Left lung (tissue), 14 donors: ENCODE measurements at places on chromosomes 4 and X. TPM values are rescaled to one million over a fixed set of nuclear protein-coding genes. Genes with fewer than 3 reads are reported as not detected.

Gene AMBN
- polyA plus RNA-seq, result not detected

- DNase-seq, result no peak
Measured at GRCh38 chr4:151928112-151928511, 167.3 kb upstream of the GATB start.

DNA sequence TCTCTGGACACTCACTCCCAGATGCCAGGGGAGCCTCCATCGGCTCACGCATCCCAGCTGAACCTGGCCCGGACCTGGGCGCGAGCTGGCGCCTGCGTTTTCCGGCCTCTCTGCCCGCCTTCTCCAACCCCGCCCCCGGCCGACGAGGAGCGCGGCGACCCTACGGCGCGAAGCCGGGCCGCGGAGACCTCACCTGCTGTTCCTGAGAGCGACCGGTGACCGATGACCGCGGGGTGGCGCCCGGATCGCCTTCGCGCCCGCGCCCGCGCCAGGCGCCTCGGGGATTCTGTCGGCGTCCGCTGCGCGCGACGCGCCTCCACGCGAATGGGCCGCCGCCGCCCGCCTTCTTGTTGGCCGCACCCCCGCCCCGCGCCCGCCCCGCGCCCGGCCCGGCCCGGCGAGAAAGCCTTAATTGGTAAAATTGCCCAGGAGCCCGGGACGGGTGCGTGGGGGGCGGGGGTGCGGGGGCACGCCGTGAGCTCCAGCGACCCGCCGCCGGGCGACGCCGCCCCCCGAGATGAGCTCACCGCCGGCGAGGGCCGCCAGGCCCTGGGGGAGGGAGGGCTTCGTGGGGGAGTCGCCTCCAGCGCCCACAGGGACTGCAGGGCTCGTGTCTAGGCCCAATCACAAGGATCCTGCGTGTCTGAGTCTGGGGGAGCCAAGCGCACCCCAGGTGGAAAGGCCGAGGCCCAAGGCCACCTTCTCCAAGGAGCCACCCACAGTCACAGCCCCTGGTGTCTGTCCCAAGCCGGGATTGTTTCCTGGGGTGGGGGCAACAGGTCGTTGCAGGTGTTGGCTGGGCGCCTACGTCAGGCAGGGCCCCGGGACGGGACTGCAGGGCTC, at the start of gene FLNA:
TSS of gene FLNA (minus strand) at position 322 of the 843 bp plus-strand sequence. CDS start 3,389 bp downstream, outside the sequence.
- no peak for DNase-seq

Gene AVPR2
- polyA plus RNA-seq, result 0.81 TPM

DNA sequence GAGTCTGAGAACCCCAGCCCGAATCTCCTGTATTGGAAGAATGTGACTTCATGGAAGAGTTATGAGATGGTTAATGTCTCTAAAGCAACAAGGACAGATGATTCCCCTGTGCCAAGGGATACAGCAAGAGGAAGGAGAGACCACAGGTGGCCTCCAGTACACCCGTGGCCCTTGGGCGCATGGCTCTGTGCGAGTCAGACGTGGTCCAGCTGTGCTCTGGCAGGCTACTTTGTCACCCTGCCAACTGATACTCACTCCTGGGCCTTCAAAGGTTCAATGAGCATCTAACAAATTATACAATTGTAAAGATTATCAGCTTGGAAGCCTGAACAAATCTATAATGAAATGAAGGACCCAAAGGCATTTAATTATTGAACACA, 71.7 kb downstream of the NYX start:
- DNase-seq, result no peak

DNA sequence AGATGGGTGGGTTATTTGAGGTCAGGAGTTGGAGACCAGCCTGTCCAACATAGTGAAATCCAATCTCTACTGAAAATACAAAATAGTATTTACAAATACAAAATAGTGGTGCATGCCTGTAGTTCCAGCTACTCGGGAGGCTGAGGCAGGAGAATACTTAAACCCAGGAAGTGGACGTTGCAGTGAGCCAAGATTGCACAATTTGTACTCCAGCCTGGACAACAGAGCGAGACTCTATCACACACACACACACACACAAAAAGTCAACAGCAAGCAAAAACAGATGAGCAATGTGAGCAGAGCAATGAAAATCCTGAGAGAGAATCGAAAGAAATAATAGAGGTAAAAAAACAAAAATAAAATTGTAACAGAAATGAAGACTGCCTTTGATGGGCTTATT, 168.8 kb downstream of the PCDH18 start:
- no peak for DNase-seq

DNA sequence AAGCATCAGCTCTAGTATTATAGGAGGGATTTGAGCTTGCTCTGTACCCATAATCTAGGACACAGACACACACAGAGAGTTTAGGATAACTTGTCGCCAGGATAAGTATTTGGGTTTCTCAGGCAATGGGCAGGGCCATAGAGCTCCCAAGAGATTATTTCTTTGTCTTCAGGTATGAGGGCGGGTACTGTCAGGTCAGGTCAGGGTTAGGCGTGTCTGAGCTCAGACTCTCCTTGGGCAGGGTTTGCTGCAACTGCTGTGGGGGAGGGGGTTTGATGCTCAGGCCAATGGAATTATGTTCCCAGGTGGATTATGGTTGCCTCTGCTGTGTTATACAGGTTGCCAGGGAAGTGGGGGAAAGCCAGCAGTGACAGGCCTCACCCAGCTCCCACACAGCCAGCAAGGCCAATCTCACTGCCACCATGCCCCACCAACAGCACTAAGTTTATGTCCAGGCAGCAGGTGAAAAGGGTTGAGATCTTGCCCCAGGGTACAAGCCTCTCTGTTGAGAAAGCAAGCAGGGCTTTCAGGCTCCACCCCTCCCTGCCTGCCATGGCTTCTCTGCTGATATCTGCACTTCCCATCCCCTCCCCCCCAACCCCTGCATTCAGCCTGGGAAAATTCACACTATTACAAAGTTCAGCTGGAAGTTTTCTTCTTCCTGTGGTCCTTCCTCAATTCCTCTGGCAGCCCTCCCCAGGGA, 101.3 kb downstream of the RRAGB start:
- no peak for DNase-seq

DNA sequence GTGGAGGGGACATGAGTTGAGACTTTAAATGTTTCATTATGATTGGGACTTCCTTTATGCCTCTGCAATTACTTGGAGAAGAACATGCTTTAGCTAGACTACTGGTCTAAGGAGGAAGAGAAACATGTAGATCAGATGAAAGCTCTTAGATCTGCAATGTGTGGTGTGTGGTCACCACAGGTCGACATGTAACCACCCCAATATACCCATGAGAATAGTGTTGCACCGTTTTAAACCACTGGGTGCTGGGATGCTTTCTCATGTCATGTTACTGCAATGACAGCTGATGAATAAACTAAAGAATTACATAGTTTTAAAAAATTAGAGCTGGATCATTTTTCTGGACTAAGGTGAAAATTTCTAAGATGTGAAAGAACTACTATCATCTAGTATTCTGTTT, 1039.7 kb downstream of the RAPGEF2 start:
- no peak for DNase-seq

DNA sequence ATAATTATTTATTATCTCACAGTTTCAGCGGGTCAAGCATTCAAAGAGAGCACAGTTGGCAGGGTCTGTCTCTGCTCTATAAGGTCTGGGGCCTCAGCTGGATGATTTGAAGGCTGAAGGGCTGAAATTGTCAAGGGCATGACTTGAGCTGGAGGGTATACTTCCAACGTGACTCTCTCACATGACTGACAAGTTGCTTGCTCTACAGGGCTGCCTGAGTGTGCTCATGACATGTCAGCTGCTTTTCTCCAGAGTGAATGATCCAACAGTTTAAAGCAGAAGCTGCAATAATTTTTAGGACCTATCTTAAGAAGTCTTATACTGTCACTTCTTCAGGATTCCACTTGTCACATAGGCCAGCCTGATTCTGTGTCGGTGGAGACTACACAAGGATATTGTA, 51.2 kb downstream of the TIGD2 start:
- no peak for DNase-seq

DNA sequence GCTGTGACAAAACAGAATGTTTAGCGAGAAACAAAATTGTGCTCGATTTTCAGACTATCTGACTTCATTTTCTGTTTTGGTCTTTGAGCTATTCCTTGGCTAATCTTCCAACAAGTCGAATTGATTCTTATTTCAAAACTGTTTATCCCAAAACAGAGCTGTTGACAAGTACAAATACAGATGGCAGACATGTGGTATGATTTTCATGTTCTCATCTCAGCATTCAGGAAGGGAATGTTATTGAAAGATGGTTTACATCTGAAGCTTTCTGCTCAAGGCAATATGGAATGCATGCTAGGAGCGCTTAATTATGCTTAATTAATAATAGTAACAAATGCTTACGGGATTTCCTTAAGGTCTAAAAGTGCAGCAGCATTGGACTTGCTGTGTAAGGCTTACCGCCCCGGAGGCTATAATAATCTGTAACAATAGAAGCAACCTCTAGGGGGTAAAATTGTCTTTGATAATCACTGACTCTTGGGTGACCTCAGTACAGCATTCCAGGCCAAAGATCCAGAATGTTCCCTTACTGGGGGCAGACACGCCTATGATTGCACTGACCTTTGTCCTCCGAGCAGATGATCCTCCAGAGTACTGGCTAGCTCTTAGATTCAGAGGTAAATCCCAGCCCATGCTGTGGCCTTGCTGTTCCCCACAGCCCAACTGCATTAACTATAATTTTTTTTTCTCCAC, 16.4 kb downstream of the LSM6 start:
- peak; percentile 26 for DNase-seq

Gene MOB1B
- 49.8 TPM for polyA plus RNA-seq

Gene TCEAL5
- polyA plus RNA-seq, result 1.8 TPM

DNA sequence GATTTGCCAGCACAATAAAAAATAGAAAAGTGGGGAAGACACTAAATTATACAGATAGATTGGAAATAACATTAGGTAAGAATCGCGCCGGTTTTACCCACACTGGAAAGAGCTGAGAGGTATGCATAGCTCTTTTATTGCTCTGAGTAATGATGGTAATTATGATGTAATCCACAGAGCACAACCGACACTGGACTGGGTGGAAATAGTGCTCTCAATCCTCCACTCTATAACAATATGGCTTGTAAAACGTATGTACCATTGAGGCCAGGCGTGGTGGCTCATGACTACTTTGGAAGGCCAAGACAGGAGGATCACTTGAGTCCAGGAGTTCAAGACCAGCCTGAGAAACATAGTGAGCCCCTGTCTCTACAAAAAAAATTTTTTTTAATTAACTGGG, 104.3 kb upstream of the RAPGEF2 start:
- DNase-seq, result no peak

DNA sequence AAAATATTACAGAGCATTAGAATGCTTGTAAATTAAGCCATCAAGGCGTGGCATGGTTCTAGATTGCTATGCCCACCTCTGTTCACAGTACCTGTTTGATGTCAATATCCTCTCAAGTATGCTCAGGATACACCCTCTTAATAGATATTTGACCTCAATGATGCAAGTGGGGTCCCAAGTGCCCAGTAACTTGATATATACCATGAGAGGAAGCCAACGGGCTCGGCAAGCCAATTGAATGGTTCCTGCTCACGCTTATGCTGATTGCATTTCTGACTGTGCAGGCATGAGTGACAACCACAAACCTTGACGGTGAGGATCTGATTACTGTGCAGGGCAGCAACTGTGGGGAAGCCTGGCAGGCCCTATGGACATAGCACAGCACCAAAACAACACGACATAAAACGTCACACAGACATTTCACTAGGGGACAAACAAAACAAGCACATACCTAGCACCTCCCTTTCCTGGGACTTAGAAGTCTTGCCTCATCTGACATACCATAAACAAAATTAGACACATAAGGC, 179.1 kb upstream of the ETNPPL start:
- no peak for DNase-seq

Gene RTL5
- 25.6 TPM for polyA plus RNA-seq

GRCh38 chrX:110308220-110308619, 9.7 kb downstream of the AMMECR1 start:
- no peak for DNase-seq
